ENCODE measurements at places on chromosomes 12 and 14. TPM values are rescaled to one million over a fixed set of nuclear protein-coding genes. Genes with fewer than 3 reads are reported as not detected.

- no peak for DNase-seq
Measured at GRCh38 chr12:19224746-19225145, 95.2 kb downstream of the PLEKHA5 start.

- no peak for DNase-seq
Measured at GRCh38 chr12:88897723-88898122, 317.5 kb upstream of the KITLG start.

- no peak for DNase-seq
Measured at GRCh38 chr14:56724013-56724412, 86.3 kb downstream of the OTX2 start.

GRCh38 chr14:86788224-86788623 lies 1204.8 kb downstream of the GALC start:
- no peak for DNase-seq

GRCh38 chr12:70822412-70822811 lies 98.1 kb downstream of the PTPRR start:
- no peak for DNase-seq

GRCh38 chr14:67285876-67286452 lies 44.7 kb downstream of the PALS1 start:
- DNase-seq, result no peak

- no peak for DNase-seq
Measured at GRCh38 chr12:106287364-106287763, 15.2 kb upstream of the TCP11L2 start.

GRCh38 chr12:47978598-47978873 lies 15.1 kb downstream of the TMEM106C start:
- no peak for DNase-seq

DNA sequence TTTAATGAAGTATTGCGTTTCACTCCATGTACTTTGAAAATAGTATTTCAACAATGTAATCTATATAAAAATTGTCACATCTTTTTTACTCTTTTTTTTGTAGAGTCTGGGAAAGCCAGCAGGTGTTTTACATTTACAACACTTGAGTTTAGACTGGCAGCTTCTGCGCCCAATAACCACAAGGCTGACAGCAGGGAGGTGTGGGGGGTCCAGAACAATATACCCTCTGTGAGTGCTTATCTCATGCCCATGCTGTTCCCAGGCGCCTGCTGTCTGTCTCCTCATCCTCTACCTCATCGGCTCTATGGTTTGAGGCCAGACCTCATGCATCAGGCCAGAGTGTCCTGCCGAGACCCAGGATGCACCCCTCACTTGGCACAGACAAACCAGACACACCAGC lies 24.9 kb downstream of the FBRSL1 start:
- DNase-seq, result no peak

- DNase-seq, result no peak
Measured at GRCh38 chr14:77965919-77966435, 166.1 kb downstream of the ADCK1 start.

GRCh38 chr14:21498540-21499526 lies 12.3 kb downstream of the METTL3 start:
- no peak for DNase-seq

GRCh38 chr12:63208956-63209355 lies 58.0 kb upstream of the AVPR1A start:
- DNase-seq, result no peak

DNA sequence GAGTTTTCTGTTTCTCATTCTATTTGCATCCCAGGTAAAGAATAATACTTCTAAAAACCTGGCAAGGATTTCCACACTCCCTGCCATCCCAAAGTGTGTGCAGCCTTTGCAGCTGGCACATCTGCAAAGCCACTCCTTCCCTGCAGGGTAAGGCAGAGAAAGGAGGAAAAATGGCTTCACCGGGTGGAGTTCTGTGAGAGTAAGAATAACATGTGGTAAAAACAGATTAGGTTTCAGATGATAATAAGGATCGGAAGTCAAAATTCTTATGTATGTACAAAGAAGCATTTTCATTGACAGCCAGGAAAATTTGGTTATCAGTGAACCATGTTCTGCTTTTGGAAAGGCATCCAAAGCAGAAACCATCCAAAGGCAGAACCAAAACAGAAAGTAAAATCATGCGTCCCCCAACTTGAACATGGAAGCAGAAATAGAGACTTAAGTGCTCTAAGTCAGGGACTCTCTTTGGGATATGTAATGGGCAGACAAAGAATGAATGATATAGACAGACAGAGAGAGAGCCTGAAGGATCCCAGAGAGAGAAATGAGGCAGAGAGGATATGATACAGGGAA lies 192.6 kb upstream of the CCDC196 start:
- no peak for DNase-seq

DNA sequence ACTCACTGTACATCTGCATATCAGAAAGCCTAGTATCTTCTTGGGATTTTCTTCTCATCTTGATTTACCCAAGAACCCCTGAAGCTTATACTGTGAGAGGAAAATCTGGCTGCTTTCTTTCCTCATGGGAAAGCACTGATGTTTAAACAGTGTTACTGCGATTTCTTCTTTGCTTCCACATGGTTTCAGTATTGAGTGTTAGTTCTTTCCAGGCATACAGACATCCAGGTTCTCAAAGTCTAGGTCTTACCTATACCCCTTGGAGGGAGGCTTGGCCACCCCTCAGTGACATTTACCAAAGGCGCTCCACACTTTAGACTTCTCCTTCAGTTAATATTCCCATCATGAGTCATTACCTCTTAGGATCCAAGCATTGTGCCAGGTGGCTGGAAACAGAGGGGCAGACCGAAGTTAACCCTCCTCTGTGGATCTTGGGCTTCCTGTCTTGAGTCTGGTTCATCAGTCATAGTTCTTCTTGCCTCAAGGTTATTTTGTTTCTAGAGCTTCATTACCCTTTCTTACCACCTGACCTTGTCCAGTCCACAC lies 79.1 kb downstream of the TMEM117 start:
- no peak for DNase-seq

DNA sequence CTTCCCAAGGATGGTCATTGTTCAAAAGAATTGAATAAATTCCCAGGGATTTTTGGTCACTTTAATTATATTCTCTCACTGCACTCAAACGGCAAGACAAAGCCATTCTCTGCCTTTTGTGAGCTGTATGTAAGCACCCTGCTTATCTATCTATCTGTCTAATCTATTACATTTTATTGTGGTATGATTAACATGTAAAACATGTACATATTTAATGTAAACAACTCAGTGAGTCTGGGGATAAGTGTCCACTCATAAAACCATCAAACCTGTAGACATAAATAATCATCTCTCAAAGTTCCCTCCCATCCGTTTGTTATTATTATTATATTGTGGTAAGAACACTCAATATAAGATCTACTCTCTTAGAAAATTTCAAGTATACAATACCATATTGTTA lies 167.1 kb downstream of the CAND1 start:
- DNase-seq, result no peak

GRCh38 chr14:102362084-102362483 lies 606 bp downstream of the CINP start:
- peak; percentile 3 for DNase-seq

DNA sequence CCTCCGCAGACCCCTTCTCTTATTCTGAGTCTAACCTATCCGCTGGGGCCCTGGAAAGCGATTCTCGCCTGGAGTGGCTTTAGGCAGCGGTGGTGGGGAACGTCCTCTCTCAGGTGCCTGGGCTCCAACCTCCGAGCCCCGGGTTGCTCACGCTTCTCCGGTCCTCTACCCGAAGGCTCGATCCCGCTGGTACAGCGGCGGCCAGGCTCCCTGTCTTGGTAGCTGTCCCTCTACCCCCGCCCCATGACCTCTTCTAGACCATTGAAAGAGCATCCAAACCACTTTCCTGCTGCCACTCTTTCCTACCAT lies 505 bp upstream of the HEBP1 start:
- no peak for DNase-seq

GRCh38 chr14:72738161-72738611 lies 155.7 kb downstream of the DPF3 start:
- DNase-seq, result no peak

DNA sequence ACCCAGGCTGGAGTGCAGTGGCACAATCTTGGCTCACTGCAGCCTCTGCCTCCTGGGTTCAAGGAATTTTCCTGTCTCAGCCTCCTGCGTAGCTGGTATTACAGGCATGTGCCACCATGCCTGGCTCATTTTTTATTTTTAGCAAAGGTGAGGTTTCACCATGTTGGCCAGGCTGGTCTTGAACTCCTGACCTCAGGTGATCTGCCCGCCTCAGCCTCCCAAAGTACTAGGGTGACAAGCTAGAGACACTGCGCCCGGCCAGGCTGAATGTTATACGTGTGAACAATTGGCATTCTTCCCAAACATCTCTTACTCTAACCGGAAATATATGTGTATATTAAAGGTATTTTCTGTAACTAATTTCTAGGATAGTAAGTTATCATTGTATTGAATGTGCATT lies 13.2 kb upstream of the LIMA1 start:
- no peak for DNase-seq

DNA sequence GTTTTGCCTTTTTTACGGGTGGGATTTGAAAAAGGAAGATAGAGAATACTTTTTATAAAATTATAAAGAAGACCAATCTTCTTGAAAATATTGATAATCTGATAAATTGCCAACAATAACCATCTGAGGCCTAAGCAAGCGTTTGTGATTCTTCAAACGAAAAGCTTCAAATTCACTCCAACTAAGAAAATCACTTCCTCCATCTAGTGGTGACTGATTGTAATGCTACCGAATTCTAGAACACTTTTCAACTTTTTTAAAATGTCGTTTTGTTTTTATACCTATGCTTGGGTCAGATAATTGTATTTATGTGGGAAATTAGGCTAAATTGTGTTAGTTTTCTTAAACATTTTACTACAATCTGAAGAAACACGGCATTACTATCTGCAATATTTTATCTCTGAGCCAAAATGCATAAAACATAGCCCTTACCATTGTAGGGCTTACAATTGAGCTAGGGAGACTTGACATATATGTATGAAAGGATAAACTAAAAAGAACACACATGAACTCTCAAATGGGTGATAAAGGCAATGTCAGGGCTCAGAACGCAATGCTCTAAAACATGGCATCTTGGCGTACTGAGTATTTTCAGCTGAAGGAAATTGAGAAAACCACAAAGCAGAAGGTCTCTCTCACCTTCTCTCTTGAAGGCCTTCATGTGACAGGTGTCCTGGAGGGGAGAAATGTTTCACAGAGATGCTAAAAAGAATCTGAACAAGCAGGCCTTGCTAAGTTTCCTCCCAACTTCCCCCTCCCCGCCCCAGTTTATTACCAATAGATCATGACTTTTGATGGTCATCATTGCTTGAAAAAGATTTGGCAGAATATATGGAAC lies 36.8 kb upstream of the G2E3 start:
- no peak for DNase-seq

DNA sequence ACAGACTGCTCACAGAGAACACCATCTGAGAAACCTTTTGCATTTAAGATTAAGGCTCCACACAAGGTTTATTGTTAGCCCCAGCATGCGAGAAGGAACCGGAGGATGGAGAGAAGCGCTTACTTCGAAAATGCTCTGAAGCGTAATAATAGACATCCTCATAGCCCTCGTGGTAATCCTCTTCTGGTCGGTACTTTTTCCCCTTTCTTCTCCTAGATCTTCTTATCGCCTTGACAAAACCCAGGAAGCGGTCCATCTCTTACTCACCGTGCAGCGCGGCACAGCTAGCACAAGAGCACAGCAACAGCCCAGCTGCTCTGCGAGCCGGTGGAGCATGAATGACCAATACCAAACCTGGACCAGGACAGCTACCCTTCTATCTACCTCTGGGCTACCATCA lies 125.1 kb upstream of the GRIP1 start:
- no peak for DNase-seq

GRCh38 chr12:122501489-122501989 lies 807 bp upstream of the ZCCHC8 start:
- DNase-seq, result no peak

DNA sequence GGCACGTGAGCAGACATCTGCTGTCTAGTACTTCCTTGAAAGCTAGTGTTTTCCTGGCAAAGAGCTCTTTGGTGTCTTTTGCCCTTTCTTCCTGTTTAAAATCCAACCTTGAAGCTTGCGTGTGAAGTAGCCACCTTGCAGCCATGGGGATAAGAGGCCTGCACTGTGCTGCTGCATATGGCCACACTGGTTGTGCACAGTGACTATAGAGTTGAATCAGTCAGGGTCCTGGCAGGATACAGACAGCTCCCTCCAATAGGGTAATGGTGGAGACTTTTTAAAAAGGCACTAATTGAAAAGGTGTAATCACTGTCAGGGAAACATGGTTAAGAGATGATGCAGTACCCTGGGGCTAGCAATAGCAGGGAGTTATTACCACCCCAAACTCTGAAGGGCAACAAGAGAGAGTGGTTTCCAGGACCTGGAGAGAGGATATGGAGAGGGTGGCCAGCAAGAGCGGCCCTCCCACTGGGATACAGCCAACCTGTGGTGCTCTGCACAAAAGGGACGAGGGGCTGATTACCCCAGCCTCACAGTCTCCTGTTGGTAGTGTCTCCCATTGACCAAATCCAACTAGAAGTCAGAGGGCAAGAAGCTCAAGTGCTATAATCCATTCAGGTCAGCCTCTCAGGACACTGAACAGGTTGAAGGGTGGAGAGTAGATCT lies 4.8 kb upstream of the GLT8D2 start:
- no peak for DNase-seq

DNA sequence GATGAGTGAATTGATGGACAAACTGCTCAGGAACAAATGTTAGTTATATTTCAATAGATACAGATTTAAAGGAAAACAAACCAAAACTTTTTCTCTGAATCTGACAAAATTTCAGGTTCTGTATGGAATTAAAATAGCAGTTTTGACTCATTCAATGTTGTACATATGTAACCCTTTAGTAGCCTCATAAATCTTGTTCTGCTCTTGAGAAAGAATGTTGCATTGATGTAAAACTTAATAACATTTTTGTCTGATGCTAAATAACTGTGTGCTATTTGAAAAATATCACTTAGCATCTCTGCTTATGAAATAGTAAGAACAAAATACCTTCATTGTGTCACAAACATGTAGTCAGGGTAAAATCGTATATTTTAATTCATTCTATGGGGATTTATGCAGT lies 168.9 kb upstream of the NOVA1 start:
- no peak for DNase-seq

DNA sequence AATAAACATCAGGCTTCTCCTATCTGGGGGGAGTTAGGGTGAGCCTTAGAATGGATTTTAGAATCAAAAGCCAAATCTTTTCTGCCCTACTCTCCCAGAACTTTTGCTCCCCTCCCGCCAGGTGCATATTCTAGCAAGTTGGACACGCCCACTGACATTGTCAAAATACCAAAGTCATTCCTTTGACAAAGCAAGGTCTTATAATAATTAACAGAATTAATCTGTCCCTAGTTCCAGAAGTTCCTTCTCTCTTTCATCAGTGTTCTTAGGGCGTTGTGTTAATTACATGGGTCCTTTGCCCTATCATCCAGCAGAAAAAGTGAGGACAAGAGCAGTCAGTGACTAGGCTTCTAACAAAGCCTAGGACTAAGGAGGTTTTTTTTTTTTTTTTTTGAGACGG lies 2.4 kb downstream of the PRR13 start:
- DNase-seq, result no peak

GRCh38 chr14:25522116-25522515 lies 472.2 kb upstream of the STXBP6 start:
- DNase-seq, result no peak

AKAP6 gene
- 22.9 TPM for polyA plus RNA-seq

GPR84 gene
- polyA plus RNA-seq, result not detected

DCN gene
- 944 TPM for polyA plus RNA-seq

PRR4 gene
- 4.2 TPM for polyA plus RNA-seq

MAPK1IP1L gene
- polyA plus RNA-seq, result 90.0 TPM

KRT77 gene
- polyA plus RNA-seq, result not detected
